ENCODE measurements at places on chromosomes 4 and X.

GRCh38 chr4:79065262-79065661 is 126.0 kb upstream of the PAQR3 start:
- no peak for DNase-seq

GRCh38 chr4:78484574-78484973 is 67.0 kb upstream of the ANXA3 start:
- no peak for DNase-seq

- DNase-seq, result no peak
Measured at GRCh38 chrX:45803383-45803921, 602.8 kb upstream of the DIPK2B start.

- DNase-seq, result no peak
Measured at GRCh38 chrX:77622672-77623071, 163.3 kb downstream of the ATRX start.

DNA sequence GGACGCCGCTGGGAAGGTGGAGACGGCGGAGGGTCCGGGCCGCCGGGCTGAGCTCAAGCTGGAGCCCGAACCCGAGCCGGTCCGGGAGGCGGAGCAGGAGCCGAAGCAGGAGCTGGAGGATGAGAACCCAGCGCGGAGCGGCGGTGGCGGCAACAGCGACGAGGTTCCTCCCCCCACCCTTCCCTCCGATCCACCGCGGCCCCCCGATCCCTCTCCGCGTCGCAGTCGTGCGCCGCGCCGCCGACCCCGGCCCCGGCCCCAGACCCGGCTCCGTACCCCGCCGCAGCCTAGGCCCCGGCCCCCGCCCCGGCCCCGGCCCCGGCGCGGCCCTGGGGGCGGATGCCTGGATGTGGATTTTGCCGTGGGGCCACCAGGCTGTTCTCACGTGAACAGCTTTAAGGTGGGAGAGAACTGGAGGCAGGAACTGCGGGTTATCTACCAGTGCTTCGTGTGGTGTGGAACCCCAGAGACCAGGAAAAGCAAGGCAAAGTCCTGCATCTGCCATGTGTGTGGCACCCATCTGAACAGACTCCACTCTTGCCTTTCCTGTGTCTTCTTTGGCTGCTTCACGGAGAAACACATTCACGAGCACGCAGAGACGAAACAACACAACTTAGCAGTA is 483 bp downstream of the USP27X start:
- DNase-seq, result no peak

- no peak for DNase-seq
Measured at GRCh38 chr4:172865531-172866127, 303.0 kb upstream of the GALNT7 start.

DNA sequence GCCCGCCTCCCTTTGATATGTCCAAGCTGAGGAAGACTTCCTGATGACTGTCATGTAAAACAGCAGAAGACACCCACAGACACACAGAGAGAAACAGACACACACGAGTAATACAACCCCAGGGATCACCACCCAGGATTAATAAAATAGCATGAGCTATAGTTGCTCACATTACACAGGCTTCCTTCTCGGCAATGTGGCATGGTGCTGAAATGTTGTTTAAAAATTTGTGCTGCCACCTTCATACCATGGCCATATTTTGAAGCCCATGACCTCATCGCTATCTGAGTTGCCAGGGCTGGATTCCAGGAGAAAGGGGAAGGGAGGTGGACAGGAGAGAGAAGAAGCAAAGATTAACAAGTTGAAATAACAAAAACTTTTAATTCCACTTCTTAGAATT is 111.7 kb downstream of the SYNPO2 start:
- no peak for DNase-seq

DNA sequence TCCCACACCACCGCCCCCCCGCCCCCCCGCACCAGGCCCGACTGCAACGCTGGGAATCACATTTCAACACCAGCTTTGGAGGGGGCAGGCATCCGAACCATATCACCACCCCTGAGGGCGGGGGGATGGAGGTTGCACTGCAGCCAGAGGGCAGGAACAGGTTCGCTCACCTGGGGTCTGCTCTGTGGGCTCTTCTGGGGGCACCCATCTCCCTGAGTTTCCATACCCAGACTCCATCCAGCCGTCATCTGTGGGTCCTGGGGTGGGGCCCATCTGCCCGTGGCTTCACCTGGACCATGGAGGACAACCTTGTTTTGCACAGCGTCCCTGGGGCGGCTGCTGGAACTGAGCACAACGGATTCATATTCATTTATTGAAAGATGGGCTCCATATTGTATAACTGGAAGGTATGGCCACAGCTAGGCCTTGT is 6.9 kb downstream of the PSAPL1 start:
- DNase-seq, result peak; percentile 1

DNA sequence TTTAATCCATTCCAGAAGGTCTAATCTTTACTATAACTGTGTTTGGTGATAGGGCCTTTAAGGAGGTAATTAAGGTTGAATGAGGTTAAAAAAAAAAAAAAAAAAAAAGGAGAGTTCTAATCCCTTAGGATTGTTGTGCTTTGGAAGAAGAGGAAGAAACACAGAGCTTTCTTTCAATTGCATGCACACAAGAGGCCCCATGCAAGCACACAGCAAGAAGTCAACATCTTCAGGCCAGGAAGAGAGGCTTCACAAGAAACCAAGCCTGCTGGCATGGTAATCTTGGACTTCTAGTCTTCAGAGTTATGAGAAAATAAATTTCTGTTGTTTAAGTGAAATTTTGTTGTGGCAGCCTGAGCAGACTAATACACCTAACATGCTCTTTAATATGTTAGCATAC is 118.6 kb downstream of the NAA11 start:
- DNase-seq, result no peak
